ENCODE measurements at places on chromosomes 7 and 10. TPM values are rescaled to one million over a fixed set of nuclear protein-coding genes. Genes with fewer than 3 reads are reported as not detected.

NPSR1 gene
- not detected for total RNA-seq

RARRES2 gene
- total RNA-seq, result 94.6 TPM

DNA sequence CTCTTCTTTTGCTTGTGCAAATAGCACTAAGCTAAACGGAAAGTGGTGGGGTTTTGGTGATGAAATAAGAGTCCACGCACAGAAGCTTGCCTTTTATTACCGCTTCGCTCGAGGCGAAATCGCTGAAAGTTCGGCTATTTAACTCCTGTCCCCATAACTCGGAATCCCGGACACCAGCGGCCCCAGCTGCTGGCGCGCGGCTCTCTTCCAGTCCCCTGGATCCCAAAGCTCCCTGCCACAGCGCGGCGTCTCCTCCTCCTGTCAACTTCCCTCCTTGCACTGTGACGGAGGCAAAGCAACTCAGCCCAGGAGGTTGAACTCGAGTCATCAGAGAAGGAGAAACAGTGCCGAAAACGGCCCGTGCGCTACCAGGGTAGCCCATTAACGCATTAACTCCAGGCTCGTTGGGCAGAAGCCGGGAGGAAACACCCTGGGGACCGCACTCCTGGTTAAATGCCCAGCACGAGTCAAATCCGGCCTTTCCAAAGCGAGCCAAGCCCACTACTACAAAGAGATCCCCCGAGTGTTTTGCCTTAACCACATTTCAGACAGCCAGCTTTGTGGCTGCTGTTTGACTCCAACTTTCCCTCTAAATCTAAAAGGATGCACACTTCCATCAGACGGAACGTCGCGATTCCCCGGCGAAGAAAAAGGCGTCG lies 1.3 kb downstream of the SEMA3D start:
- peaks cover 30% of the 10 kb centered on the region for H3K27me3 ChIP-seq
- H3K4me3 ChIP-seq, result no peak overlapping the region
- H3K36me3 ChIP-seq, result no peaks in the 10 kb centered on the region
- no peak for DNase-seq
- no peak overlapping the region for H3K27ac ChIP-seq

ADRB1 gene
- 0.07 TPM for total RNA-seq

DNA sequence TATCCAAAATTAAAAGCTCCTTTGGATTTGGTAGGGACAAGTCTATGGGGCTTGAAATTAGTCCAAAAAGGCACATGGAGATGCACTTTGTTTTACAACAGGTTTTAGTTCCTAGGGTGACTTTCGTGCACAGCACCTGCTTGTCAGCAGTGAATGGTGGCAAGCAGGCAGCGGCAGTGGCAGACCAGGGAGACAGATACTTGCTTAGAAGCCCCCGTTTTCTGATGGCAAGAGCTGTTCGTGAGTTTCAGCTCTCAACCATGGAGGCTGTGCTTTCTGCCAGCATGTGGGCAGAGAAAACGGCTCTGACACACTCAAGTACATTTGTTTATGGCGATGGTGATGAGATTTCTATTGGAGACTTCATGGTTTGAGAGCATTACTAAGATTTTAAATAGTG lies 61.7 kb upstream of the SHH start:
- no peak for DNase-seq
- H3K36me3 ChIP-seq, result no peaks in the 10 kb centered on the region
- peaks cover 2% of the 10 kb centered on the region for H3K27me3 ChIP-seq
- no peak overlapping the region for H3K4me3 ChIP-seq

DNA sequence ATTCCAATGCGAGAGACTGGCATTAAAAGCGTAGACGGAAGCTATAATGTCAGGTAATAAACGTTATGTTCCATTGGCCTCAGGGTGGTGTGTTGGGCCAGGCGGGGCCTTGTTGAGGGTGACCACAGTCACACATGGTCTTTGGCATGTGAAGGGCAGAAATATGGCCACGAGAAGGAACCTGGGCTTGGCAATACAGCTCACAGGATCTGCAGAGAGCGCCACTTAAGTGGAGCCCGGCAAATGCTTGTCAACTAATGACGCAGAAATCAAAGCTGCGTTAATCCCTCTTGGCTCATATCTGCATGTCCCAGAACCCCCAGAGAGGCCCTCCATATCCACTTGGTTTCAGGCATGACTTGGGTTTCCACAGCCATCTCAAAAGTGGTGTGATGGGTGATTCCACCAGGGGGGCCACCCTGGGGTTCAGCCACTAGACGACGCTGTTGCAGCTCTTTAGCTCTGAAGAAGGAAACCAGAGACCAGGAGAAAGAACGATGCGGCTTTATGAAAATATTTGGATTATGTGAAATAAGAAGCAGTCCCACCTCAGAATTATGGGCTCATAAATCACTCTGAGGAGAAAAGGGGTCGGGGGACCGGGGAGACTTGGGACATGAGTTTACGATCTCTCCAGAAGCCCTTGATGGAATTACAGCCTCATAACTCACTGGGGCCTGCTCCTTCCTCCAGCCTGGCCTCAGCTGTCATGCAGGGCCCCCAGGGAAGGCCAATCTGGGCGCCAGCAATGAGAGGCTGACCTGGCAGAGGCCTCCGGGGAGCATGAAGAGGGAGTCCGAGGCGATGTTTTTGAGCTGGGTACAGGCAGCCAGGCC lies 462.5 kb downstream of the PLXNA4 start:
- H3K4me3 ChIP-seq, result no peak overlapping the region
- H3K27me3 ChIP-seq, result no peaks in the 10 kb centered on the region
- no peak for DNase-seq
- H3K4me1 ChIP-seq, result no peaks in the 10 kb centered on the region

- no peaks in the 10 kb centered on the region for H3K27me3 ChIP-seq
- H3K4me3 ChIP-seq, result no peak overlapping the region
- H3K4me1 ChIP-seq, result peaks cover 67% of the 10 kb centered on the region
- DNase-seq, result no peak
- no peaks in the 10 kb centered on the region for H3K36me3 ChIP-seq
These were observed 246.9 kb upstream of the MKLN1 start for GRCh38 chr7:131080754-131081153.

DNA sequence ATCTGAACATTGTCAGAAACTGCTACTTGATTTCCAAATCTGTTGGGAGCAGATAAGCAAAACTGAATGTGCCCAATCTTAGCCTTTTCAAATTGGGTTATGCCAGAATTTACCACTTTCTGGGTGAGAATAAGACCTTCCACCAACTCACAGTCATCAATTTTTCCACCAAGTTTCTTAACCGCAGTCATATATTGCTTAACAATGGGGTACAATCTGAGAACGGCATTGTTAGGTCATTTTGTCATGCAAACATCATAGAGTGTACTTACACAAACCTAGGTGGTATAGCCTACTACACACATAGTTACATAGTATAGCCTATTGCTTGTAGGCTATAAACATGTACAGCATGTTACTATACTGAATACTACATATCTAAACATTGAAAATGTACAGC lies 16.0 kb downstream of the MRPS33 start:
- H3K4me3 ChIP-seq, result no peak overlapping the region
- H3K4me1 ChIP-seq, result peaks cover 60% of the 10 kb centered on the region
- DNase-seq, result no peak
- H3K27ac ChIP-seq, result no peak overlapping the region
- H3K36me3 ChIP-seq, result no peaks in the 10 kb centered on the region
- no peaks in the 10 kb centered on the region for H3K27me3 ChIP-seq

DNA sequence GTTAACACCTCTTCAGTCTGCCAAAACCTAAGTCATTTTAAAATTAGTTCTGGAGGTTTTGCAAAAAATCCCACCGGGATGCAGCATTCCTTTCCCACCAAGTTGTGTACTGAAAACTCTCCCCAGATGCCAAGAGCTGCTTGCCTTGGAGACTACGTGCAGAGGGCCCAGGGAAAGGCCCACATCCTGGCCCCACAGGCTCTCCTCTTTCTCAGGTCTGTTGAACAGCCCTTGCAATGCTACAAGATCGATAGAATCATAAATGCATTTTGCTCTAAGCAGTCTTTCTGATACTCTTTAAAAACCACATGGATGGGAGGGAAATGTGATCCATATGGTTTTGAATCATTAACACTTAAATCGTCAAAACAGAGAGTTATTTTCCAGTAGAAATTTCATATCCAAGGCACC lies 126.7 kb upstream of the ZMIZ1 start:
- H3K36me3 ChIP-seq, result no peaks in the 10 kb centered on the region
- DNase-seq, result no peak
- H3K27ac ChIP-seq, result no peak overlapping the region
- H3K27me3 ChIP-seq, result no peaks in the 10 kb centered on the region

BAIAP2L1 gene
- 13.0 TPM for total RNA-seq

- no peaks in the 10 kb centered on the region for H3K27me3 ChIP-seq
- no peak overlapping the region for H3K27ac ChIP-seq
- peak; percentile 12 for DNase-seq
- no peak overlapping the region for H3K4me3 ChIP-seq
- peaks cover 3% of the 10 kb centered on the region for H3K36me3 ChIP-seq
These were observed 62.6 kb downstream of the CUL2 start for GRCh38 chr10:35027567-35027966.

GRCh38 chr10:30862486-30862885 lies 169.2 kb downstream of the ZNF438 start:
- H3K36me3 ChIP-seq, result no peaks in the 10 kb centered on the region
- H3K4me3 ChIP-seq, result no peak overlapping the region
- no peaks in the 10 kb centered on the region for H3K4me1 ChIP-seq
- H3K27ac ChIP-seq, result no peak overlapping the region
- no peaks in the 10 kb centered on the region for H3K27me3 ChIP-seq

- no peaks in the 10 kb centered on the region for H3K36me3 ChIP-seq
- no peak overlapping the region for H3K27ac ChIP-seq
- DNase-seq, result no peak
- no peak overlapping the region for H3K4me3 ChIP-seq
- no peaks in the 10 kb centered on the region for H3K27me3 ChIP-seq
These were observed 30.4 kb downstream of the PLAU start for GRCh38 chr10:73941300-73941699.

GRCh38 chr10:110144507-110144906 lies 62.9 kb upstream of the MXI1 start:
- H3K27me3 ChIP-seq, result peaks cover 15% of the 10 kb centered on the region
- no peak for DNase-seq
- no peaks in the 10 kb centered on the region for H3K36me3 ChIP-seq
- no peak overlapping the region for H3K4me3 ChIP-seq
- peaks cover 12% of the 10 kb centered on the region for H3K4me1 ChIP-seq
- H3K27ac ChIP-seq, result no peak overlapping the region

DNA sequence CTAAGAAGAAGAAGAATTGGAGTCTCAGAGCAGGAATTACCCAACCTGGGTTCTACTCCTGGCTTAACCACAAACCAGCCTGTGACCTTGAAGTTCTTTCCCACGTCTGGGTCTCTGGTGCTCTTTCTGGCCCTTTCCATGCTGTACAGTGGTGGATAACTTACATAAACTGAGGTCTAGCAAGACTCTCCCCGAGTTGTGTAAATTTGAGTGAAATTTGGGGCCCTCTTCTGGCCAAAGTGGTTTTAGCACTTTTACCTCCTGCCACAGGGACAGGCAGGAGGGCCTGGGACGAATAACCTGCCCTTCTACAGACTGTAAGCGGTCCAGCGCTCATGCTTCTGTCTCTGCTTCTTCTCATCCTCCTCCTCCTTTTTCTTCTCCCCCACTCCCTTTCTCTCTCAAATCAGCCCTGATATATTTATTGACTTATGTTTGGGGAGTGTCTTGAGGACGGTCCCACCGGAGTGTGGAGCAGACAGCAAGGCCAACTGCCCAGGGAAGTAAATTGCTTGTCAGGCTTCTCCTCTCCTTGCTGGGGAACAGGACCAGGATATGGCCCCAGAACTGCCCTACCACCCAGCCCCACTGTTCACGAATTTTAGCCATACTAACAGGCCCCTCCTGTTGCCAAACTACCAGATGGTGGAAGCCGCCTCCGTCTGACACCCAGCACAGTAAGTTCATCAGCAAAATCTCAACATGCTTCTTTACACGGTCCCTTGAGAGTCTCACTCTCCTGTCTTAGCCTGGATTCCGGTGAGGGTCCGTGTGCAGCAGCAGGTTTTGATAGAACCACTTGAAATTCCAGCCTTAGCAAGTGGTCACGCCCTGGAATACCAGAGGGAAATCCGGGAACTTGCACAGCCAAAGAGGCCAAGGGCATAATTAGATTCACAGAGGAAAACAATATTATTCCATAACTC lies 4.0 kb upstream of the SH3PXD2A start:
- H3K27me3 ChIP-seq, result no peaks in the 10 kb centered on the region
- 0 out of 2 replicates have a peak overlapping the region, but pooled peaks have one; percentile 6 for H3K4me3 ChIP-seq
- peak; percentile 72 for DNase-seq

DNA sequence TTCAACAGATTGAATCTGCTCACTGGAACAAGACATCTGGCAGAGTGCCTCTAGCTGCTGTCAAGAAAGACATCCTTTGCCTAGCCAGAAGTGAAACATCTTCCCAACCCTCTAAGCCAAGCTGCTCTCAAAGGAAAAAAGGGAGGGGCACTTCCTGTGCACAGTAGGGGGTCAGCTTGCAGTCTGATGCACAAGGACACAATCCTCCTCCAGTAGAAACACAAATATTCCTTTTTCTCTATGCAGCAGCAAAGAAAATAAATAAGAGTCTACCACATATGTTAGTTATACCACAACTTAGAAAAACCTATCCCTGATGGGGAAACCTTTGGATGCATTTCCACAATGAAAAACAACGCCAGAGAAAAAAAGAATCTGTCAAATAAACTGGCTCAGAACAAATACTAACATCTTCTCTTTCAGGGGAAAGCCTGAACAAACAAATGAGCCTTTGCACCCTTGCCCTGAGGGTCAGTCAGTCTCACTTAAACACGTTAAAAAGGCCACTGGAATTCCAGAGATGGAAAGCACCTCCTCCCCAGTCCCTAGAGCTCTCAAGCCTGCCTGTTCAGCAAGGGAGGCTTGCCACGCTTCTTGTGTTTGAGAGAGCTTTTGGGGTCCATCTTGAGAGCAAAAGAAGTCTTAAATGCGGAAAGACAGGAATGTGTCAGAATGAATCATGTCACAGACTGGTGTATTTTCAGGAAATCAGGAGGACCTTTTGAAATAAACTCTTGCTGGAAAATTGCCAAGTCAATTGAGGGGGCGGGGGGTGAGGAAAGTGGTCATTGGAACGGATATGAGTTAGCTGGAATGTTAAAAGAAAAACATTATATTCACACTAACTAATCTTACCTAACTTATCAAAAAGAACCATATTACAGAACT lies 7.5 kb downstream of the LAMB1 start:
- DNase-seq, result peak; percentile 82
- H3K27me3 ChIP-seq, result no peaks in the 10 kb centered on the region
- H3K4me3 ChIP-seq, result peak overlapping the region; percentile 8
- peaks cover 19% of the 10 kb centered on the region for H3K36me3 ChIP-seq

DNA sequence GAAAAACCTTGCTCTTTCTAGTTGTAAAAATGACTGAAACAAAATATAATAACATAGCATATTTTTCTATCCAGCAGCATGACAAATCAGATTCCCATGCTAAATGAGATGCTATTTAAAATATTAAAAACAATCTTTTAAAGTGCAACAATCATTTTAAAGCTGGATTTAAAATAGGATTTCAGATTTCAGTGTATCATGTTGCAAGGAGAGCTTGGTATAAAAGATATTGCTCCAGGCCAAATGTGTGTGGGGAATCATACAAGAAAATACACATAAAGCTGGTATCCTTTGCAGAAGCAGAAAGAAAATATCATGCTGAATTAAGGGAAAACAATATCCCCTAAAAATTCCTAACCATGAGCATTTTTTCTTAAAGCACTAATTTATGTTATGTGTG lies 42.2 kb downstream of the SLC13A1 start:
- H3K4me3 ChIP-seq, result no peak overlapping the region
- no peaks in the 10 kb centered on the region for H3K36me3 ChIP-seq
- DNase-seq, result no peak
- no peak overlapping the region for H3K27ac ChIP-seq
- no peaks in the 10 kb centered on the region for H3K4me1 ChIP-seq
- H3K27me3 ChIP-seq, result no peaks in the 10 kb centered on the region

STEAP4 gene
- not detected for total RNA-seq
